ENCODE measurements at places on chromosomes 1 and 21.
A peak's percentile ranks its signal among the peaks of the same experiment; 100 is the strongest.

DNA sequence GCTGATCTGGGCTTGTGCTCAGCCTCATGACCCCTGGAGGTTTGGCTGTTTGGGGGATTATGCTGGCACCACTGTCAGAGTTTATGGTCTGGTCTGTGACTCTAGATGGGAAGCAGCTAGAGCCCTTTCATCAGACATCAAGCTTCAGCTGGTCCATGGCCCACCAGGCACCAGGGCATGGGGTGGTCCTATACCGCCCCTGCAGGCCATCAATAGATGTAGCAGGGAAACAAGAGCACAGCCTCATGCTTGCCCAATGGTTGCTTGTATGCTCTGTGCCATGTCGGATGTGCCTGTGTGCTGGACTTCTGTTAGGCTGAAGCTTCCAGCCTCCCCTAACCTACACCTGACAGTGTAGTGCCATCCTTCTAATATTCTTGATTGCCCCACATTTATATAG, 71.1 kb upstream of the CD34 start:
- DNase-seq, result no peak

DNA sequence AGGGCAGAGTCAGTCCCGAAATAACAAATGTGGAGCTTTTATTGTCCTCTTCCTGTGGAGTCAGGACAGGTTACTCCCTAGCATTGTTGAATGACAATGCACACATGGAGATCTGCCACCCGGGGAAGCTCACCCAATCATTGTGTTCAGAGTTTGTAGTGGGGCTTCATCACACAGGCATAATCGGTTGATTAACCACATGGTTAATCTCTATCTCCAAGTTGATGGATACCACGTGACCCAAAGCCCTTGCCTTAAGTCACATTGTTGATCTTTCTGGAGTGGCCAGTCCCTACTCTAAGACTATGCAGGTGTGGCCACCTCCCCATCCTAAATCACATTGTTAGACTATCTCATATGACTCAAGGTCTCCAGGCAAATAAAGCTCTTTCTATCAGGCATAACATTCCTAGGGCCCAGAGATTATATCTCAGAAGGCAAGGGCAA, 2.6 kb upstream of the C1orf141 start:
- DNase-seq, result no peak

DNA sequence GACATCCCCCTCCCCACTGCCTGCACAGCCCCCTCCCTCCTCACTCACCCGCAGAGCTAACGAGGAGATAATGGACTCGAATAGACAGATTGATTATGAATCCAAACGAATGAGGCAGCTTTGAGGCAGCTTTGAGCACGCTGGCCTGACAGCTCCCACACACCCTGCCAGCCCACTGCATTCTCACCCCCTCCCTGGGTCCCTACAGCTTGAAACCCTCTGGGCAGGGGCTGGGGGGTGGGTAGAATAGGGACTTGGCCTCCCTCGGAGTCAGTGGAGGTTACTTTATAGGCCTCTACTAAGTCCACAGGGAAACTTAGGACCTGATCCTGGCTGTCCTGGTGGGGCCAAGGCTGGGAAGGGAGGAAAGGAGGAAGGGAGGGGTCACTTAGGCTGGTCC, 1.9 kb downstream of the NTRK1 start:
- DNase-seq, result no peak

GRCh38 chr1:169368406-169368769, 393 bp downstream of the BLZF1 start:
- no peak for DNase-seq

DNA sequence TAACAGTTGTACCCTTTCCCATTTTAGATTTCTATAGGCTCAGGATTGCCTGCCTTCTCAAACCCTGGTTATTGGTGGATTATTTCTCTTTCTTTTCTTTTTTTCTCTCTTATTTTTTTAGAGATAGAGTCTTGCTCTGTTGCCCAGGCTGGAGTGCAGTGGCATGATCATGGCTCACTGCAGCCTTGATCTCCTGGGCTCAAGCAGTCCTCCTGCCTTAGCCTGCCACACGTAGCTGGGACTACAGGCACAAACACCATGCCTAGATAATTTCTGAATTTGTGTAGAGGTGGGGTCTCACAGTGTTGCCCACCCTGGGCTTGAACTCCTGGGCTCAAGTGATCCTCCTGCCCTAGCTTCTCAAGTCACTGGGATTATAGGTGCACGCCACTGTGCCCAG, 58.8 kb downstream of the UCK2 start:
- no peak for DNase-seq

- DNase-seq, result no peak
Observed at GRCh38 chr1:45437323-45437722, 53.6 kb downstream of the TESK2 start.

- no peak for DNase-seq
Observed at GRCh38 chr1:195697130-195697529, 911.1 kb downstream of the KCNT2 start.

DNA sequence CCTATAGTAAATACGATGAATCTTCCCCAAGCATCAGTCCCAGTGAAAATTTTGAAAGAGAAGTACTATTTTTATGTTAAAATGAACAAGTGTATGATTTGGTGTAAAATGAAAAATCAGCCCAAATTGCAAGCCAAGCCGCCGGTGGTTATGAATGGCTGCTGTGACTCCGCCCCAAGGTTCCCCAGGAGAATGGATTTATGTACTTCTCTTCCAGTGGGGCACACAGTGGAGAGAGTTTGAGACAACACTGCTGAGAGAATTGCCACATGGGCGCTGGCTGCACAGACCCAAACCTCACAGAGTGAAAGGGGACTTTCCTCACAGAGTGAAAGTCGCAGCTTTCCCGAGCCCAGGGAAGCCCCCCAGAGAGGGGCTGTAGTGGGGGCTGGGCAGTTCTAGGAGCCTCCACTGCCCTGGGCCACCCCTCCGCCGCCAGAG, 24.0 kb downstream of the CDK18 start:
- no peak for DNase-seq

- DNase-seq, result peak; percentile 68
Observed at GRCh38 chr21:40143822-40144525, 276.7 kb downstream of the PCP4 start.

GRCh38 chr1:67382292-67382691, 47.9 kb downstream of the SERBP1 start:
- no peak for DNase-seq

DNA sequence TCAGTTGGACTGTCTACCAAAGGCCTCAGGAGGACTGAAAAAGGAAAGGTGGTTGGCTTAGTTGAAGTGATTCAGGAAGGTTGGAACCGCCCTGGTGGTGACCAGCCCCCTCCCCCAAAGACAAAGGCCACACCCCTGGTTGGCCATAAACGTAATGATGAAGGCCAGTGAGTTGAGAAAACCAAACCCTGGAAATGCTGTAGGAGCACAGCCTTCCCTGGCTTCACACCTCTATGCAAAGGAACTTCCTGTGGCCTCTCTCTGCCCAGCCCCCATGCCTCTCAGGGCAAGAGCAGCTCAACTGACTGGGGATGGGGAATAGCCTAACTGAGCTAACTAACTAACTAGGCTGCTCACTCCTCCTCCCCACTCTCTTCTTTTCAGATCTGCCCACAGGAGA, 90.4 kb downstream of the NPHP4 start:
- no peak for DNase-seq

GRCh38 chr1:204308023-204308628, 51.6 kb downstream of the PLEKHA6 start:
- no peak for DNase-seq

DNA sequence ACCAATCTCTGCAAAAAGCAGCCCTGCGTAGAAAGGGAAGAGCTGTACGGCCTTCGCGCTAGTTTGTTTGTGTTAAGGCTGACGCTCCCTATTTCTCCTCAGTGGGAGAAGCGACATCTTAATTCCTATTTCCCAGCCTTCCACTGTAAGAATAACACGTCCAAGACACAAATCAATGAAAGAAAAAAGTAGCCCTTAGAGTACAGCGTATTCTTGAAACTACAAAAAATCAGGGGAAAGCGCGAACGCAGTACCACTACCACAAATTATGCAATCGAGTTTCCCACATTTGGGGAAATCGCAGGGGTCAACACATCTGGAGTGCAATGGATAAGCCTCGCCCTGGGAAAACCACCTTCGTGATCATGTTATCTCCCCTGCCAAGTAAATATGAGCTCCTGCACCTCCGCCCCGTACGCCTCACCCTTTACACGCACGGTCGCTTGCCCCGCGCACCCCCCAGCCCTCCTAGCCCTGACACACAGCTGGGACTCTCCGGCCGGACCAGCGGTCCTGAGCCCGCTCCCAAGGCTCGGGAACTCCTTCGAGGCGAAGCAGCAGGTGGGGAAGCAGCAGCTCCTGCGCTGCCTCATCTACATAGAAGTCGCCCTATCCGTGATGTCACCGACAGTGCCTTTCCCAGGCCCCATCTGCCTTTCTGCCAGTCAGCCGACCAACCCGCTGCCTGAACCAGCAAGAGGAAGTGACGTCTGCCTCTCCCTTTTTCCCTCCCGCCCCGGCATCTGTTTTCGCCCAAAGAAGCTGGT, 94.7 kb downstream of the PPIAL4G start:
- peak; percentile 87 for DNase-seq

GRCh38 chr1:45443580-45444446, 47.1 kb downstream of the TESK2 start:
- DNase-seq, result no peak

GRCh38 chr1:82453511-82454185, 652.9 kb downstream of the ADGRL2 start:
- DNase-seq, result no peak

- no peak for DNase-seq
Observed at GRCh38 chr1:29152046-29152805, 28.5 kb upstream of the TMEM200B start.

DNA sequence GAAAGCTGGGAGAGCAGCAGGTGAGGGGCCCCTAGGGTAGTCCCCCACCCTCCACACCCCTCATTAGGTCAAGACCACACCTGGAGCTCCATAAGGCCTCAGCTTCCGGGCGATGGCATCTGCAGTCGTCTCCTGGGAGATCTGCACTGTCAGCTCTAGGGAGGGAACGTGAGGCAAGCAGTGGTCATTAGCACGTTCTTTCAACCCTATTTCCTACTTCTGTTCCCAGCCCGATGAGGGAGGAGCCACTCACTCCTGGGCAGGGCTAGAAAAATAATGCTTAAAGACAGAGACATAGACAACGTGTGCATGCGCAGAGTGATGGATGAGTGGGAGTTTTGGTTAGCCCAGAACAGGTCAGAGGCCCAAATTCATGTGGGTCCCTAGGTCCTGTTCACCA, 9.7 kb downstream of the KDF1 start:
- DNase-seq, result no peak

DNA sequence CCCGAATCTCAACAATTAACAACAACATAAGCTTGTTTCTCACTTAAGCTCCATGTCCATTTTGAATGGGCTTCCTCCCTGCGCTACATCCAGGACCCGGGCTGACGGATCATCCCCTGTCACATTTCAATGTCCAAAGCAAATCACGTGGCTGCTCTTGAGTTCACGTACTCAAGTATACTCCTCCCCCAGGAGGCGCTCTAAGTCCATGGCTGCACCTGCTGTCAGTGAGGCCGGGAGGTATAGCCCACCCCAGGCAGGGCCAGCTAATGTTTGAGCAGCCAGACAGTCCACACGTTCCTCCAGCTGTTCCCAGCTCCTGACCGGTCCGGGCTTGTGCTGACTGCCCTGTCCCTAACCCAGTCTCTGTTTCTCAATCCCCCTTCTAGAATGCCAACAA, 220.8 kb downstream of the SLC35F3 start:
- peak; percentile 55 for DNase-seq

DNA sequence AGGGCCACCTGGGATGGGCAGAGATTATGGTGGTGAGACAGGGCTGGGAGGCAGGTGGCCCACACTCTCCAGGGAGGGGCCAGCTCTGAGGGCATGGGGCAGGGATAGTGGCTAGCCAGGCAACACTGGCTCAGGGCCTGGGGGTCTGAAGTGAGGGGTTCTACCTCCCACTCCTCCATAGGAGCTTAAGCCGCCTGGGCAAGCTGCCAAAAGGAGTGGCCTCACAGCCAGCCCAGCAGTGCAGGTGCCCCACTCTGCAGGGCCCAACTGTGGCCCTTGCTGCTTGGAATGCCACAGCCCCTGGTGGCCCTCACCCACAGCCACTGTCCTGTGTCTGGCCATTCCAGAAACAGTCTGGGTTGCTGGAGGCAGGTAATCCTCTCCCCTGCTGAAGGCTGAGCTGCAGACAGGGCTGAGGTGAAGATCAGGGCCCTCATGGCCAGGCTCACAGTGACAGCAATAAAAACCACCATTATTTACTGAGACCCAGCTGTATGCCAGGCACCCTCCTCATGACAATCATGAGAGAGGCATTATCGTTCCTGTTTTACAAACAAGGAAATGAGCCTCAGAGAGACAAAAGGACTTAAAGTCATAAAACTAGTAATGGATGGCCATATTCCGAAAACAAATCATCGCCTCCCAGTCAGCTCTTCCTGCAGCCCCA, 31.0 kb downstream of the KIF21B start:
- DNase-seq, result no peak

DNA sequence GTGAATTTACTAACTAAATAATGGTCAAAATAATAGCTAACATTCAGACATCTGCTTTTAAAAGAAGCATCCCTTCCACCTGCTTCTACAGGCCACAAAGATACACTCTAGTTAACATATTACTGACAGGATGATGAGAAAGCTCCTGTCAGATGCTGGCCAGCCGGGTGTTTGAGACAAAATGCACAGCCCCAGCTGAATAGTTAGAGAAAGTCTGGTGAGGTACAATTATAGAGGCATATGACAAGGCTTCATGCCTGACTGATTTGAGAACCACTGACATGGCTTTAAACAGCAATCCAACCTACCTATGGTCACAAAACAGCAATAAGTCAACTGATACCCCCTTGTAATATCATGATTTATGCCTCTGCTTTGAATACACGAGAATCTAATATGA, 137.0 kb downstream of the DENND1B start:
- DNase-seq, result no peak

DNA sequence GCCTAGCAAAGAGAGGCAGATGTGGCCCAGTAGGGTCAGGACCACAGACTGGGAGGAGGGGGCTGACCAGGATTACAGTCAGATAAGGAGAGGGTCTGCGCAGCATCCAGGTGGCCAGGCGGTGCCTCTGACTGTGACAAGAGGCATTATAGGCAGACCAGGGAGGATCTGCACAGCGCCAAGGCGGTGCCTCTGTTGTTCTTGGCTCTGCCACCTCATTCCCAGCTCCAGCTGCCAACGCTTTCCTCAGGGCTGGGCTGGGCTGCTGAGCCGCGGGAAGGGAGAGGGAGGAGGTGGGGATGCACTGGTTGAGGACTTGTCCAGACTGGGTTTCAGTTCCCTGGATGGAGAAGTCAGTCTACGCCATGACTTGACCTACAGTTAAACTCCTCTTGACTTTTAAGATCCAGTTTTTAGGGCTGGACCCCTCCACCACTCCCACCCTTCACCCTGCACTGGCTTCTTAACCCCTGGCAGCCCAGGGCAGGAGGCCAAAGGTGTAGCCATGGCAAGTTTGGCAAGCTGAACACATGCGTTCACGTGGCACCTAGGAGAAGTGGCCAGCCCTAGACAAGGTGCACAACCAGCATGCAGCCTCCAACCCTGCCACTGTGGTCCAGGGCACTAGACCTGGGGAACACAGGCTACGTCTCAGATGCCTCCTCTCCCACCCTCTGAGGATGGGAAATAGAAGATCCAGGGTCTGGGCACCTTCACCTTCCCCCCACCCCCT, 4.5 kb upstream of the CRABP2 start:
- no peak for DNase-seq
